ENCODE measurements at places on chromosomes 13 and 19.
A peak's percentile ranks its signal among the peaks of the same experiment; 100 is the strongest.

- no peak for DNase-seq
These were observed 135.0 kb downstream of the KDM4B start for GRCh38 chr19:5103812-5104410.

DNA sequence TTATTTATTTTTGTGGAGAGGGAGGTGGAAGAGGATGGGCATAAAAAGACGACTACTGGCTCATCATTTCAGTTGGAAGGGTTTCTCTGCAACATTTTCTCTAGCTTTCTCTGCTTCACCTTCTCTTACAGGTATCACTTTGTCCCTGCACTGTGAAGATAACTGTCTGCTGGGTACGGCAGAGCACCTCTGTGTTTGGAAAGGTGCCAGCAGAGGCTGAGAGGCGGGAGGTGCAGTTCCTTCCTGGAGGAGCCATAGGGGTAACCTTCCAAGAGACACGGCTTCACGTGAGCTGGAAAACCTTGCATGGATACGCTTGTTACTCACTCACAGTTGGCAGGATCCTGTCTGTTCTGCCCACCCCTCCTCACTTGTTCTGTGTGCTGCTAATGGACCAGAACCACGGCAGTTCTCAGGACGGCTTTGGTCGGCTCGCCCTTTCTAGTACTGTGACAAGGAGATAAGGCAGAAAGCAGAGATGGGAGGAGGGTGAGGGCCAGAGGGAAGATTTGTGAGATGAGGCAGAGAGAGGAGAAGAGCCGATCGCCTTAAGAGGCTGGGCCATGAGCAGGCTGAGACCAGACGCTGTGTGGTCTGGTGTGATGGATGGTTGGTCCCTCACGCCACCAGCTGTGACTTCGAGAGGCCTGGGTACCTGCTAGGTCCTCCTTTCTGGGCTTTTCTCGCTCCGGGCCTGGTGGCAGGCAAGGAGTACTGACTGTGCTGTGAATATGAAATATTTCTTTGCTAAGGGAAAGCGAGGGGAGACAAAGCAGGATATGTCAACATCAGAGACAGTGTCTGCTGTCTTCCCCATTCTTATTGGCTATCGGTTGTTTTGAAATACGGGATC is 66.8 kb downstream of the MRPL57 start:
- no peak for DNase-seq

- DNase-seq: no peak
These were observed 684.8 kb downstream of the DIAPH3 start for GRCh38 chr13:59478908-59479307.

GRCh38 chr13:25249001-25249543 is 38.2 kb downstream of the MTMR6 start:
- no peak for DNase-seq

DNA sequence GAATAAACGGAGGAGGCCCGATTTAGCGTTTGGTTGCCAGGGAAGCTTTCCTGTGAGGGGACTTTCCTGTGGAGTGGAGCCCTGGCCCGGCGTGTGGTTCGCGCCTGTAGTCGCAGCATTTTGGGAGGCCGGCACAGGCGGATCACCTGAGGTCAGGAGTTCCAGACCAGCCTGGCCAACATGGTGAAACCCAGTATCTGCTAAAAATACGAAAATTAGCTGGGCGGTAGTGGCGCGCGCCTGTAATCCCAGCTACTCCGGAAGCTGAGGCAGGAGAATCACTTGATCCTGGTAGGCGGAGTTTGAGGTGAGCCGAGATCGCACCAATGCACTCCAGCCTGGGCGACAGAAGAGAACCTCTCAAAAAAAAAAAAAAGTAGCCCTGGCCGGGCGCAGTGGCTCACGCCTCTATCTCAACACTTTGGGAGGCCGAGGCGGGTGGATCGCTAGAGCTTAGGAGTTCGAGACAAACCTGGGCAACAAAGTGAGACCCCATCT is 6.9 kb downstream of the KANK3 start:
- DNase-seq: no peak

- no peak for DNase-seq
These were observed 2.1 kb downstream of the KCNN4 start for GRCh38 chr19:43778651-43779050.

GRCh38 chr13:68993154-68993553 is 1114.5 kb upstream of the ATXN8OS start:
- no peak for DNase-seq

DNA sequence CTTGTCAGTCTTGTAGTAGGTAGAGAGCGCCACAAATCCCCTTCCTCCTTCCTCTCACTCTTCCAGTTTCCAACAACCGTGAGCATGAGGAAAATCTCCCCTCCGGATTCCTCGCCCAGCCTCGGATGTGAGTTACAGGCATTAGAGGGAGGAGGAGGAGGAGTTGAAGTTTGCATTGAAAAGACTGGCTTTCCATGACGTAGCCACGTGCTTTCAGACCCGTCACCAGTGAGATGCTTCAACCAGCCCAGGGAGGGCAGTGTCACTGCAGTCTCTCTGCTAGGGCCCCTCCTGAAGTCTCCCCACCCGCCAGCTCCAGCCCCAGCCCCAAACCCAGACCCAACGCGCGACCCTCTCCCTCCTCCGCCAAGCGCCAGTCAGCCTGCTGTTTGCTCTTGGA is 442 bp upstream of the FGF14 start:
- peak; percentile 39 for DNase-seq

GRCh38 chr13:41651413-41652058 is 194.2 kb downstream of the RGCC start:
- DNase-seq: no peak

- no peak for DNase-seq
These were observed 84.6 kb downstream of the FRY start for GRCh38 chr13:32116210-32116609.

DNA sequence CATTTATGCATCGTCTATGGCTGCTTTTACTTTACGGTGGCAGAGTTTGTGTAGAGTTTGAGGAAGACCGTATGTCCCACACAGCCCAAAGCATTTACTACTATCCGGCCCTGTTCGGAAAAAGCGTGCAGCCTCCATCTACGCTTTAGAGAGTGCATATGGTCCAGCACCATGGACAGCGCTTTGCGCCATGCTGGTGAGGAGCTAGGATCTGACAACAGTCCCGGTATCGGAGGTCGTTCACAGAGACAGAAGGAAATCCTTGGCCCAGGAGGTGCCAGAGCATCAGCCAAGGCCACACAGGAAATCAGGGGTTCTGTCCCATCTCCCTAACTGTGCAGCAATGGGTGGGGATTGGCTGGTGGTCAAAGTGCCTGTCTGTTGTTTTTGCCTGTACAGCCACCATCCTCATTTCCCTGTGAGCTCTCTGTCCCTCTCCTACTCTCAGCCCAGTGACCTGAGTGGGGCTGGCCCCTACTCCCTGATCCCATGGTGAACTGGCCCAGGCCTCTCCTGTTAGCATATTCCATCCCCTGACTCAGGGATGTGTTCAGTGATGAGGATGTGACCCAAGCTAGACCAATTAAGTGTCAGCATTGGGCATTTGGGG is 16.2 kb upstream of the PRODH2 start:
- peak; percentile 74 for DNase-seq

DNA sequence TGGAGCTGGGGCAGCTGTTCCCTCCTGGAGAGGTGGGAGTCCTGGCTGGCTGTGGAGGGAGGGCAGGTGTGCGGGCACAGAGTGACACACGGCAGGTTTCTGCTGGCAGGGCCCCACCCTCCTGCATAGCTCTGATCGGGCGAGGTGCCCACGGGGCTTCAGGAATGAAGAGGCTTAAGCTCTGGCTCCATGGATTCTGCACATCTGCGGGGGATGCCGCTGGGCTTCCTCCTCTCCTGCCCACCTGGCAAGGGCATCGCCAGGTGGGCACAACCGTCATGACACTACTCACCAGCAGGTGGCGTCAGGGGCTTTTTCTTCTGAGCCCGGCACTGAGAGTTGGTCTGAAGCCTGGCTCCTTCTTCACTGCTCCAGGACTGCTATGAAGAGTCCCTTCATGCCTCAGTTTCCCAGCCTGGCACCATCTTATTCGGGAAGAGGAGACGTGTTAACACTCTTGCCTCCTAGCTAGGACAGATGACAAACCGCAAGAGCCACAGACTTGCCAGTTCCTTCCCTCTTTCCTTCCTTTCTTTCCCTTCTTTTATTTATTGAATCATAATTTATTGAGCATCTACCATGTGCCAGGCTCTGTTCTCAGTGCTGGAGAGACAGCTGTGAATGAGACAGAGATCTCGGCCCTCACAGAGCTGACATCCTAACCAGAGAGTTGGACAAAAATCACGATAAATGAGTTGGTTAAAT is 15.2 kb upstream of the PAK4 start:
- peak; percentile 71 for DNase-seq

GRCh38 chr19:55585658-55586339 is 5.2 kb upstream of the ZNF579 start:
- peak; percentile 87 for DNase-seq

DNA sequence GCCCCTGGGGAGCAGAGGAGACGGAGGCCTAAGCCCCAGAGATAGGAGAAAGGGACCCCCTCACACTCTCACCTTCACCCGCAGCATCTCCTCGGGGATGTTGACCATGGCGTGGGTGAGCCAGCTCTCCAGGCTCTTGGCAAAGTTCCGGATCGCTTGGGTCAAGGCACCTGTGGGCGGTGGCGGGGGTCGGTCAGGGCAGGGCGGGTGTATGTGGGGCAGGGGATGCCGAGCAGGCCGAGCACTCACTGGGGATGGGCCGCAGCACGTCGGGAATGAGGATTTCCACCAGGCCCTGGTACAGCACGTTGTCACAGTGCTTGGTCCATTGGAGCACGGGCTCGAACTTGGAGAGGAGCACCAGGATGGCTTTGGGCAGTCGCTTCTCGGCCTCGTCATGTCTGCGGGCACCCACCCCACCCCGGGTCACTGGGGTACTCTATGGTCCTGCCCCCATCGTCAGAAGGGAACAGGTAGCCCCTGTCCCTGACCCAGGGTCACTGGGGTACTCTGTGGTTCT is 13.1 kb downstream of the DCAF15 start:
- DNase-seq: no peak

- DNase-seq: no peak
These were observed 181.7 kb downstream of the NUFIP1 start for GRCh38 chr13:44807449-44808034.

GRCh38 chr19:23060016-23060415 is 56.8 kb upstream of the ZNF730 start:
- no peak for DNase-seq

DNA sequence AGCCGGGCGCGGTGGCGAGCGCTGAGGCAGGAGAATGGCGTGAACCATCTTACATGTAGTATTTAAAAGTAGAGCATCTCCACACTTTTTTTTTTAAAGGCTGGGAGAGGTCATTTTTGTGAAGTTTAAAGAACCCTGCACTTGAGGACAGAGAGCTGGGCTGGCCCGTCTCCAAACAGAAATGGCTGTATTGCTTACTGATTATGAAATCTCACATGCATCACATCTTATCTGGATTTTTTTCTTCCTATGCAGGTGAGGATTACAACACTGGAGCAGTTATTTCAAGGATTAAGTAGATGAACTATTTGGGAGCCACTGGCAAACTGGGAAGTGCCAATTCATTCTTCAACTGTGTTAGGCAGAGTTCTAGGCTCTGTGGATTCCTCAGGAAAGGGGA is 59.5 kb downstream of the TEX26 start:
- DNase-seq: no peak

DNA sequence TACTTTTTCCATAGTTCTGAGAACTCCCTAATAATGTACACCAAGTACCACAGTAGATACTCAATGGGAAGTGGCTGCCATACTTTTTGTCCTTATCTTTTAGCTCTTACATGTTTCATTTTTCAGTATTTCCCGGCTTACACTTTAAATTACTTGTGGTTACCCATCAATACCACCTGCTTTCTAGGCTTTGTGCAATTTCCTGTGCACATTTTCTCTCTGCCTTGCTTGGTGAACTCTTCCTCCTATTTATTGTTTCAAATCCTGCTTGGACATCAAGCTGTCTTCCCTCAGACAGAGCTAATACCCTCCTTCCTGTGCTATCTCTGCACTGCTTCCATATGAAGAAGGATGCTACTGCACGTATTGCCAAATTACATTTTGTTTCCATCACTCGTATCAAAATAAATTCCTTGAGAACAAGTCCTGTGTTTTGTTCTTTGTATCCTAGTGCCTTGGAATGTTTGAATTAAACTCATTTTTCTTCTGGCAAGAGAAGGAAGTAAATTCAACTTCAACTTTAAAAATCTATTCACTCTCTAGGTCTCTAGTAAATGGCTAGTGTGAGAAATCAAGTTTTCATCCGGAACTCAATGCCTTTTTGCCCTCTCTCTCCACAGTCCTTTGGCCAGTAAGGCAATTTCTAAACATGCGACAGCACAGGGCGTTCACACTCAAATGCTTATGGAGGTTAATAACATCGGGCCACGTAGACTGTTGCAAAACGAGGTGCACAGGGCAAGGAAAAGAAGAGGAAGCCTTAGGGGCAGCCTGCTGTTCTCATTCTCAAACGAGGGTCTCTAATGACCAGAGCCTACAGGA is 5.6 kb downstream of the ZAR1L start:
- DNase-seq: no peak

- DNase-seq: no peak
These were observed 271.4 kb downstream of the NALCN start for GRCh38 chr13:101144808-101145419.

DNA sequence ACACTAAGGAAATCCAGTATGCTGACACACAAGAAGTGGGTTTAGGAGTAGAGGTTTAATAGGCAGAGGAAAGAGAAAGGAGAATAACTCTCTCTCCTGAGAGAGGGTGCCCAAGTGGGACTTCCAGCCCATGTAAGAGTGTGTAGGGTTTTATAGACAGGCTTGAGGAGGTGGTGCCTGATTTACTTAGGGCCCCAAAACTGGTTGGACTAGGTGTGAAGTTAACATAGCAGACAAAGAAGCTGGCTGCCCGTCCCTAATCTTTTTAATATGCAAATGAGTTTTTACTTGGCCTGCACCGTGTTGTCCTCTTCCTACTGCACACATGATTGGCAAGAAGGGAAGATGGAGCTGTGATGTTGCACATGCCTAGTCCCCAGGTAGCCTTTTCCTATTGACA is 752.5 kb upstream of the SLITRK5 start:
- no peak for DNase-seq

GRCh38 chr13:60509601-60510386 is 112.8 kb downstream of the TDRD3 start:
- no peak for DNase-seq

DNA sequence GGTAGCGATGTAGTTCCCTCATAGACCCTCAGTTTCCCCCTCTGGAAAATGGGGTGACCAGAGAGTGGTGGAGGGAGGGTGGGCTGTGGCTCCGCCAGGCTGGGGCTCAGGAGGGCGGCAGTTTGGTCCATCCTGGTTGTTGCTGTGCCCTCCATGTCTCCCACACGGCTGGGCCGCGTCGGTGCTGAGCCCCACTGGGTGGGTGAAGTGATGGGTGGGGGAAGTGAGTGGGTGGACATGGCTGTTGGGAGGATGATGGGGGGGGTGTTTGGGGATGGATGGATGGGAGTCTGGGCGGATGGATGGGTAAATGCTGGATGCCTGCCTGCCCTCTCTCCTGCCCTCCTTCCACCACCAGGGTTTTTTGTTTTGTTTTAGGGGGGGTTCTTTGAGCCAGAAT is 16.6 kb upstream of the EHD2 start:
- no peak for DNase-seq

DNA sequence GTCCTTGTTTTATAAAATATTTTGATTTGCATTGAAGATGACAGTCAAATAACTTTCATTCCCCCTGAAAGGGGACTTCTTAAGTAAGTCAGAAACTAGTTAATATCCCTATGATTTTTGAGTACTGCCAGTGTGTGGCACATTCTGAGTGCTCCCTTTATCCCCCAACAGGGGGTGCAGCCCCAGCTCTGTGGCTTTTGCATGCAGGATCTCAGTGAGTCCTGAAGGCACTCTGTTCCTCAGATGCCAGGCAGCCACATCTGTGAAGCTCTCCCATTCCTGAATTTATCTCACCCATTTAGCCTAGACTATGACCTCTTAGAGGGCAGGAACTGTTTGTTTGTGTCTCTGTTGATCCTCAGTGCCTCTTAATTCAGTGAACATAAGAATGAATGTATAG is 123.1 kb downstream of the CDK8 start:
- no peak for DNase-seq

Measured in left ventricle myocardium superior (tissue), 1 donor.